ENCODE measurements at places on chromosomes 3 and 15. TPM values are rescaled to one million over a fixed set of nuclear protein-coding genes. Genes with fewer than 3 reads are reported as not detected.

GRCh38 chr15:88002706-88003105 lies 253.8 kb downstream of the NTRK3 start:
- no peak for DNase-seq

DNA sequence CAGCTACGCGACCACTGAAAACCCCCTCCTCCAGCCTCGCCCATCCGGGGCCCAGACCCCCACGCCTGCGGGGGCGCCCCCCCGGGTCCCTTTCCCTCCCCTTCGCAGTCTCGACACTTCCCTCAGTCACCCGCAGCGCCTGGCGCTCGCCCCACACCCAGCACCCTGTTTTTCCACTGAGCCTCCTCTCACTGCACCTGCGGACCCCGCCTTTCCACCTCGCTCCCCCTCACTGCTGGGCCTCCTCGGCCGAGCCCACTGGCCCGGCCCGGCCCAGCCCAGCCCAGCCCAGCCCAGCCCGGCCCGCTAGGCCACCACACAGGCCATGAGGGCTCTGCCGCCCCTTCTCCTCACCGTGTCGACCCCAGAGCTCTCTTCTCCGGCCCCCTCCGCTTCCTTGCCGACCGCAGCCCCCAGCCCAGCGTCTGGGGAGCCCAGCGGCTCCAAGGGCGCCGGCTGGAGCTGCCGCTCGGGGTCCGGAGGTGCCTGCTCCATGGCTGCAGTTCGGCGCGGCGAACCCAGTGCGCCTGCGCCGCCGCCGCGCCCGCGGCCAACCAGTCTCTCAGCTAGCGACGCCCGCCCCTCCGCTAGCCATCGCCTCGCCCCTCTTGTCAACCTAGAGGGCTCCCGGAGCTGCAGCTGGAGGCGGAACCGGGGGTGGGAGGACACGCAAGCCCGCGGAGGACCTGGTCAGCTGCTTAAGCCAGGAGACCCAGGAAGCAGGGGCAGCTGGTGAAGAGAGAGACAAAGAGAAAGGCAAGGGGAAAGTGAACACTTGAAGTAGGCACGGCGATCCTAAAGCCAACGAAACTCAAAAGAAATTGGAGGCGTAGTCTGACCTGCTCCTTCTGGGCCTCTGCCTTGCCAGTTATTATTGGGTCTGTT lies at the start of gene SNX4:
Gene SNX4, minus strand, starts transcription at position 525 of the 885 bp plus-strand sequence. Its CDS starts 30 bp downstream, at position 495.
- DNase-seq, result peak; percentile 93

DNA sequence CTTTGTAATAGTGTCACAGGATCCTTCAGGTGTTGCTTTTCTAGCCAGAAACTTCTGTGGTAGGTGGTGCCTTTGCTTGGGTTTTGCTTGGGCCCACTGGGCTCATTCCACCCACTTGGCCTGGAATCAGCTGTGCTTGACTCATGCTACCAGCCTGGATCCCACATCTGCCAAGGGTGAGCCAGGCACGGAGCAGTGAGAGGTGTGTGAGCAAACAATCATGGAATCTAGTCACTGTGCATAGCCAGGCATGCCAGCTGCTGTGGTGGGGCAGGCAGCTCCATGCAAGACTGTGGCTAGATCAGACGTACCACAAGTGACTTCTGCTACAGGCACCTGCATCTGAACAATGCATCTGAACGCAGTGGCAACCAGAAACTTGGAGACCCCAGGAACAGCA lies 275.9 kb downstream of the UBE2E2 start:
- no peak for DNase-seq

DNA sequence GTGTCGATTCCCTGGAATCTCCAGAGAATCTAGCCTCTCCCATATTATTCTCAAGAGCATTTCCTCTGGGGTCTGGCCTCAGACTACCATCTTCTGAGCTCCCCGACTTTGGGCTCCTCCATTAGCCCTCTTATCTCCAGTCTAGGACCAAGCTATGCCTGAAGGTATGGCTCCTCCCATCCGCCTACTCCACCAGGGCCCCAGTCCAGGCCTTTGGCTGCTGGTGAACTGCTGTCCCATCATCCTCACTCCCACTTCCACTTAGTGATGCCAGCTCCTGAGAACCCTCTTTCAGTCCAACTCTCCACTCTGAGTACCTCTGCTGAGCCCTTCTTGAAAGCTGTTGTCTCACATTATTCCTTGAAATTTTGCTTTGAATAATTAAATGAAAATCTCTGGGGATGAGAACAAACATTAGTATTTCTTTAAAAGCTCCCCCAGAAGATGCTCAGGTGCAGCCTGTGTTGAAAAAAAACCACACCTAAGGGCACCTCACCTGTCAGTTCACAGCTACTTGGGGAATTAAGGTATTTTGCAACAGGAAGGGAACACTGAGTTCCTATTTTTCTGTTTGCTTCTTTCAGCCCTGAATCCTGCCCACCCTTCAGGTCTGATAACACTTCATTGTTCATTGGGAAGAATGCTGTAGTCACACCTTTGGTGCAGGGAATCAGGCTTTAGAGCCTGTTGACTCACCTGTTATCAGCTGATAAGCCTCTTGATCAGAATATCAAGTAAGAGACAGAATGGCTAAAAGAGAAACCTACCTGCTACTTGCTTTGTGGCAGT lies 9.5 kb downstream of the CLDN18 start:
- no peak for DNase-seq

GRCh38 chr15:43352693-43353382 lies 18.0 kb downstream of the ZSCAN29 start:
- no peak for DNase-seq

SLC15A2 gene
- total RNA-seq, result 3.9 TPM

SORD gene
- total RNA-seq, result 7.5 TPM

MUSTN1 gene
- total RNA-seq, result 1.5 TPM

CXCR6 gene
- total RNA-seq, result 26.5 TPM

Data from activated CD8-positive, alpha-beta T cell treated with anti-CD3 and anti-CD28 coated beads, Interleukin-2, amount 10 ng/mL, durations not matched to agents 7 days and 5 days (primary cell).